ENCODE measurements at places on chromosomes 12 and 14. TPM values are rescaled to one million over a fixed set of nuclear protein-coding genes. Genes with fewer than 3 reads are reported as not detected.

DNA sequence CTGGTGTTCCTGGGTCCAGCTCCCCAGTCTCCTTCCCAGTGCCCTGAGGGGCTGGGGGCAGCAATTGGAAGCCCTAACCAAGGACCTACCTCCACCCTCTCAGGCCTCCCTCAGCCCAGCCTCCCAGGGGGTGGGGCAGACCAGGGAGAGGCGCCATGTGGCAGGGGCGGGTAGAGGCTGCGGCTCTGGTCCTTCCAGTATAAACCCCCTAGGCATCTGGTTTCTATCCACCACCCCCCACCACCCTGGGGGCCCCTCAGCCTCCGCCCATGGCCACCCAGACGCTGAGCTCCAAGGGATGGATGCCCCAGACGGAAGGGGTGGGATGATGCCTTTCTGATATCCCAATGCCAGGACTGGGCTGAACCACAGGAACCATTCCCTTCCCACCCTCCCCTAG is 2.8 kb upstream of the SP7 start:
- DNase-seq = no peak

DNA sequence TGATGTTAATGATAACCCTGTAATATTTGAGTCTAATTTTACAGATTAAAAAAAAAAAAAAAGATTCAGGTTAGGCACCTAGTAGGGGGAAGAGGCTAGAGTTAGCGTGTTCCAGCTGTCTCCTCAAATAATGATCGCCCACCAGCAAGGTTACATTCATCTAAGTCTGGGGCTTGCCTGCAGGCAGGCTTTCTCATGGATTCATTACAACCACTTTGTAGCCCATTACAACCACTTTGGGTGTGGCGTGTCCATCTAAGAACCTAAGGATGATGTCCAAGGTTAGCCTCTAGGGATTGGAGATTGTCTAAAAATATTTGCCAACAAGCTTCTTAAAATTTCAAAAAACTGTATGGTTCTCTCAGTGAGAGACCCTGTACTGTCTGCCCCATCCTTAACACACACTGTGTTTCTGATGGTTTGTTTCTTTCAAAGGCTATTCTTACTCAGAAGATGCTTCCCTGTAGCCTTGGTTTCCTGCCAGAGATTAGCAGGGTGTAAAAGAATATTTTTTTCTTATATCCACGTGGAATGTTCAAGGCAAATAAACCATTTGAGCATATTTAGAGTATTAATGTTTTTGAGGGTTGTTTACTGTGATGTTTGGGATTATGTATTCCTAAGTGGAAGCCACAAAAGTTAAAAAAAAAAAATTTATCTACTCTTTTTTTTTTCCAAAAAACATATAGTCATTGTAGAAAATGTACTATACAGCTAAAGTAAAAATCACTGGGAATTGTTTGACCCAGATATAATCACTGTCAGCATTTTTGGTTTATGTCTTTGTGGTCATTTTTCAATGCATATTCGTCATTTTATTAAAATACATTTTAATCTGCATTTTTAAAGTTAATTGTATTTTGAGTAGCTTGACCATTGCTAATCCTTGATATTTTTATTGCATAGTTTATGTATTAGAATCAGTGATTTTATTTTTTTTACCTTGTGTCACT is 1.7 kb downstream of the DYNC1H1 start:
- peak; percentile 23 for DNase-seq

- no peak for DNase-seq
Measured at GRCh38 chr14:93375673-93376156, 28.7 kb downstream of the COX8C start.

- DNase-seq = no peak
Measured at GRCh38 chr14:51369814-51370213, 129.8 kb downstream of the TMX1 start.

DNA sequence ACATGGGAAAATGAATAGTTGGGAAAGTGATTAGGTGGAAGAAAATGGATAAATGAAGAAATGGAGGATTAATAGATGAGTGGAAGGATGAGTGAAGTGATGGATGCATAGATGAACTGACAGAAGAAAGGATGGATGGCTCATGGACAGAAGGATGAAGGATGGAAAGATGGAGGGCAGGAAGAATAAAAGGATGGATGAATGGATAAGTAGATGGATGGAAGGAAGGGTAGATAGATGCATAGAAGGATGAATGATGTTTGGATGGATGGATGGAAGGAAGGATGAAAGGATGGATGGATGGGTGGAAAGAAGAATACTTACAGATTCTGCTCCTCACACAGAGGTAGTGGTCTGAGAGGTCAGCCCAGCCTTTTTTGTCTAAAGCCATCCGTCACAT is 35.8 kb upstream of the CHGA start:
- DNase-seq = no peak

- no peak for DNase-seq
Measured at GRCh38 chr14:81350344-81351130, 49.6 kb downstream of the STON2 start.

DNA sequence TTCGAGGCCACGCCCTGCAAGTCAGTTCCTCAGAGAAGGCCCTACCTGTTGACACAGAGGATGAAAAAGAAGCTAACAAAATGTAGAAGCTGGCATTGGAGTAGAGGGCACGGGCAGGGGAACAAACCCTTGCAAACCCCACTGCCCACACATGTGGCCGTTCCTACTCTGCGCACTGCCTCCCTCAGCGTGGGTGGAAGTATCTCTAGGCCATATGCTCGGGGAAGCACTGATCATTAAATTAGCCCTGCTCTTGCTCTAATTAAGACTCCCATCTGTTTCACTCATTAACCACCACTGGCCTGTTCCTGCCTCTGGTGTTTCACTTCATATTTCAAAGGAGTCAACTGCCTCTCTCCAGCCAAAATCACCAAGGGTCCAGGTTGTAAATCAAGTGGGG is 201.2 kb upstream of the SFSWAP start:
- no peak for DNase-seq

DNA sequence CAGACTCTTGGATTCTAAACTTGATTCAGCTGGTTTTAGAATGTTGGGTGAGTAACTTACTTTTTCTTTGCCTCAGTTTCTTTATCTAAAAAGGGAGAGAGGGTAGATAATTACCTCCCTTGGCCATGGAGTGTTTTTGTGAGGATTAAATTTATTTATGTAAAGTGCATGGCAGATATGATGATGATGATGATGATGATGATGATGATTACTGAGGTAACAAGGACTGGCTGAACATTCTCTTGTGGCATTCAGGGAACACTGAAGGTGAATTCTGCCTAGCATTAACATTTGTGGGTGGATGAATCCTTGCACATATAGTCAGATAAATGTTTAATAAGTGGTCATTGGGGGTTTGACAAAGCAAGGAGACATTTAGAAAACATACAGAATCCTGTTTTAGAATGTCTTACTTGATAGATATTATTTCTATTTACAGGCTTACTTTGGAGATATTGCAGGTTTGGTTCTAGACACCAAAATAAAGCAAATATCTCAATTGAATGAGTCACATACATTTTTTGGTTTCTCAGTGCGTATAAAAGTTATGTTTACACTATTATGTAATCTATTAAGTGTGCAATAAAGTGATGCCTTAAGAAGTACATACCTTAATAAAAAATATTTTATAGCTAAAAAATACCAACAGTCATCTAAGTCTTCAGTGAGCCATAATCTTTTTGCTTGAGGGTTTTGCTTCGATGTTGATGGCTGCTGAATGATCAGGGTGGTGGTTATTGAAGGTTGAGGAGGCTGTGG is 123.2 kb downstream of the SNAPC1 start:
- no peak for DNase-seq

DNA sequence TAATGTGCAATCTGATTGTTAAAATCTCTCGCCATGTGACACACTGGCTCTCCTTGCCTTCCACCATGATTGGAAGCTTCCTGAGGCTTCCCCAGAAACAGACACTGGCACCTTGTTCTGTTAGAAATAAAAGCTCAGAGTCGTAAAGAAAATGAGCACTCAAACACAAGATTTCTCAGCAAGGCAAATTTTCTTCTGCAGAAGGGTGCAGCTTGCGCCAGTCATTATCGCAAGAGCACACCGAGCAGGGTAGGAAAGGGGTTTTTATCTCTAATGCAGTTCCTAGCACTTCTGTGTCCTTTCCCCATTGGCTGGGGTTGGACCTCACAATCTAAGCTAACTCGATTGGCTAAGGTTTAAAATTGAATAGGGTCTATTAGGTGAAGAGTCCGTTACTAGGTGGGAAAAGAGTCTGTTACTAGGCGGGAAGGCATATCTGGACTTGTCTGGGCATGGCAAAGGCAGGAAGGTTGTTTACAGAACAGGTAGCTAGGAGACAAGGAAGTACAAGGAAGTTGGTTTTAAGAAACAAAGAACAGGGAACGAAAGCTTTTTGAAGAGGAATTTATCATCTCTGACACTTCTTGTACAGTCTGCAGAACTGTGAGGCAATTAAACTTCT is 62.6 kb upstream of the BICD1 start:
- no peak for DNase-seq

DNA sequence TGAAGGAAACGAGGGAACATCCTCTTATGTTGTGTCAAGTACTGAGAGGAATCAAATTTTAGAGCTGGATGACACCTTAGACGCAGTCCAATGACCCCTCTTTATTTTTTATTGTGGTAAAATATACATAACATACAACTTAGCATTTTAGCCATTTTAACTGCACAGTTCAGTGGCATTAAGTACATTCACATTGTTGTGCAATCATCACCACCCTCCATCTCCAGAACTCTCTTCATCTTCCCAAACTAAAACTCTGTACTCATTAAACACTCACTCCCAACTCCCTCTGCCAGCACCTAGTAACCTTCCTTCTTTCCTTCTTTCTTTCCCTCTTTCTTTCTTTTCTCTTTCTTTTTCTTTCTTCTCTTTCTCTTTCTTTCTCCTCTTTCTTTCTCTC is 97.2 kb upstream of the SLC24A4 start:
- DNase-seq = no peak

DNA sequence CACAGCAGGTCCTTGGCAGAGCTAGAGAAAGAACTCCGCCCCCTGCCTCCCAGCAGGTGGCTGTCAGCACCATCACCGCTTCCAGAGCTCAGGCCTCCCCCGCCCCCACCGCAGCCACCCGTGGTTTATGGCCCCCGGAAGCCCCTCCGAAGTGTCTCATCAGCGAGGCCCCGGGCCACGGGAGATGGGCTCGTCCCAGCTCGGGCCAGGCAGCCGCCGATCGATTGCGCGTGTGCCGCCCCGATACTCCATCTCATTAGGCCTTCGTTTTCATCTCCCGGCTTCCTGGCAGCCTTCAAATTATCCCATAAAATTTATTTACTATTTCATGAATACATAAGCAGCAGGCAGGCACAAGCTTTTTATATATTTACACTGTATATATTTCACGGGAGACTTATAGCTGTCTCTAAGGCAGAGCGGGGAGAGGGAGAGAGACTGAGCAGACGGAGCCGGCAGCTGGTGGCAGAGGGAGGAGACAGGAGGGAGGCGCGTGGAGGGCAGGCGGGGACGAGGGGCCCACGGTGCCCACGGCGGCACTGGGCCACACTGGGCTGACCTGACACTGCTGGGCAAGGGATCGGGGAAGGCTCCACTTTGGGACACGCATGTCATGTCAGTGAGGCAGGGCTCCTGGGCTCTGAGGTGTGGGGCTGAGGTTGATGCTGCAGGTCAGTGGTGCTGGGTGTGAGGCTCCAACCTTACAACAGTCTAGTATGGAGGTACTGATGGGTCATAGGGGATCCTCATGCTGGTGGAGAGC is 241.2 kb downstream of the RBM19 start:
- peak; percentile 28 for DNase-seq

GRCh38 chr12:26451763-26452162 is 256.4 kb downstream of the SSPN start:
- DNase-seq = no peak

- DNase-seq = peak; percentile 46
Measured at GRCh38 chr12:632102-632696, 31.0 kb downstream of the NINJ2 start.

GRCh38 chr14:64444984-64445845 is 20.1 kb upstream of the AKAP5 start:
- DNase-seq = no peak

PLEKHH1 gene
- 4.3 TPM for total RNA-seq

MYF6 gene
- 164 TPM for total RNA-seq

RFLNA gene
- total RNA-seq = 5.8 TPM

TSPAN19 gene
- not detected for total RNA-seq

CEBPE gene
- total RNA-seq = not detected
